ENCODE measurements at places on chromosomes 13 and 19.

DNA sequence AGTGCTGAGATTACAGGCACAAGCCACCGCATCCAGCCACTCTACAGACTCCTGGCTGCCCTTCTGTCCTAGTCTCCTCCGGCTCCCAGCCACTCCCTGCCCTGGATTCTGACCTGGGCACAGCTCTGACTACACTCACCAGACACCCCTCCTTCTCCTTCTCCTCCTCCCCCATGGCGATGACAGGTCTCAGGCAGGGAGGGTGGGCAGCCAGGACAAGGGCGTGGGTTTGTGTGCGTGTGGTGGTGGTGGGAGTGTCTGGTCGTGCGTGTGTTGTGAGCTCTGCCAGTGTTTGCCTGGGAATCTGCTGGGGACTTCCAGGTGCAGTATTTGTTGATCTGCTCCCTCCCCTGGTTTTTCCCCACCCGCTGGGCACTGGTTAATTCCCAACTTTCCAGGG is 3.0 kb upstream of the NCCRP1 start:
- no peak for DNase-seq

- DNase-seq: no peak
Observed at GRCh38 chr13:39602277-39602613, 748 bp downstream of the LHFPL6 start.

- no peak for DNase-seq
Observed at GRCh38 chr19:58338825-58339558, 12.2 kb downstream of the ZSCAN22 start.

GRCh38 chr13:97394542-97394941 is 39.4 kb upstream of the RAP2A start:
- DNase-seq: no peak

- no peak for DNase-seq
Observed at GRCh38 chr13:106163426-106163825, 372.0 kb downstream of the EFNB2 start.

DNA sequence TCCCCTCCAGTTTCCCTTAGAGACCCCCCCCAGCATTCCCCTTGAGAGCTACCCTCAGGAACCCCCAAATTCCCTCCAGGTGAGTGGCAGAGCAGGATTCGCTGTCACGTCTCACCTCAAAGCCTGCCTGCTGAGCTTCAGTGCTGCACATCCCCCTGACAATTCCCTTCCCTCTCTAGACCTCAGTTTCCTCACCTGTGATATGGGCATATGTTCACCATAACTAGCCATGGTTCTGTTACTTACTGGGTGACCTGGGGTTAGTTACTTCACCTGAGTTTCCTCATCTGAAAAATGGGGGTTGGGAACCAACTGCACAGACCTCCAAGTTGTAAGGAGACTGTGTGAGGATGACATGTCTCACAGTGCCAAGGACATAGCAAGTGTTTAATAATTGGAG is 75.5 kb downstream of the RYR1 start:
- no peak for DNase-seq

GRCh38 chr19:58585442-58586132 is 12.5 kb upstream of the MZF1 start:
- DNase-seq: no peak

- no peak for DNase-seq
Observed at GRCh38 chr13:105569816-105570215, 965.6 kb downstream of the EFNB2 start.

GRCh38 chr19:17775245-17775927 is 19.6 kb upstream of the B3GNT3 start:
- DNase-seq: no peak

DNA sequence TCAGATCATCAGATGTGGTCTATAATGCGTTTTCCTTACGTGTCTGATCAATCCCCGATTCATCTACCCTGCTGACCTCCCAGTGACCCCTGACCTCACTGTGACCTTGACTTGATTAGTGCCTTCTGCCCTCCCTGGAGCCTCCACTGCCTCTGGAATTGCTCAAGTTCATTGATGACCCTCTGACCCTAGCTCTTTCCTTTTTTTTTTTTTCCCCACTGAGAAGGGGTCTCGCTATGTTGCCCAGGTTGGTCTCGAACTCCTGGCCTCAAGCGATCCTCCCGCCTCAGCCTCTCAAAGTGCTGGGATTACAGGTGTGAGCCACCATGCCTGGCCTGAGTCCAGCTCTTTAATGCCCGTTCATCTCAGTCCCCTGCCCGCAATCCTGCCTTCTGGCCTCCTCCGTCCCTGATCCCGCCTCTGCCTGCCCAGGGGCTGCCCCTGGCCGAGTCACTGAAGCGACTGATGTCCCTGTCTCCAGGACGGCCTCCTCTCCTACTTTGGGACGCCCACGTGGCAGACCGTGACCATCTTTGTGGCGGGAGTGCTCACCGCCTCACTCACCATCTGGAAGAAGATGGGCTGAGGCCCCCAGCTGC is 4.0 kb upstream of the FTL start:
- no peak for DNase-seq

DNA sequence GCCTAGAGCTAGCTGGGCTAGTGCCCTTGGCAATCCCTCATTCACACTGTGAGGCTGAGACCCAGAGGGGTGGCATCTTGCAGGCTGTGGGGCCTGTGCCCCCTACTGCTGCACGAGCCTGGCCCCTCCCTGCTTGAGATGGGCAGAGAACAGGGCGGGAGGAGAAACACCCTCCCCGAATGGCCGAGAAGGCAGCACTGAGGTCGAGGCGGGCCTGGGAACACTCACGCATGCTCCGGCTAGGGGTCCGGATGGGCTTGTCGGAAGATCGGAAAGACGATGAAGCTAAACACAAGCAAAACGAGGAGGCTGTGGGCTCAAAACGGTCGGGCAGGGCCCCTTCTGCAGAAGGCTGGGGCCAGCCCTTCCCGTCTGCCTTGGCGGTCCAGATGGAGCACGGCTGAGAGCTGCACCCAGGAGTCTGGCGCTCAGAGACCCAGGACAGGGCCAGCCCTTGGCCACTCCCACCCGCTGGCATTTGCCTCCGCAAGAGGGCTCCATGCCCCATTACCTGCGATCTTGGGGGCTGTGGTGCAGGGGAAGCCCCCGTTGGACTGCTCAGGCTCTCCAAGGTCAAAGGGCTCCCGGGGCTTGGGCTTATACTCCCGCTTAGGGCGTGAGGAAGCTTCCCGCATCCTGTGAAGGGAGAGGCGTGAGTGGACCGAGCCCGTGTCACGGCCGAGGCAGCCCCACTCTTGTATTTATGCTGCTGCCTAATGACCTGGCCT is 18.9 kb downstream of the MPND start:
- no peak for DNase-seq

DNA sequence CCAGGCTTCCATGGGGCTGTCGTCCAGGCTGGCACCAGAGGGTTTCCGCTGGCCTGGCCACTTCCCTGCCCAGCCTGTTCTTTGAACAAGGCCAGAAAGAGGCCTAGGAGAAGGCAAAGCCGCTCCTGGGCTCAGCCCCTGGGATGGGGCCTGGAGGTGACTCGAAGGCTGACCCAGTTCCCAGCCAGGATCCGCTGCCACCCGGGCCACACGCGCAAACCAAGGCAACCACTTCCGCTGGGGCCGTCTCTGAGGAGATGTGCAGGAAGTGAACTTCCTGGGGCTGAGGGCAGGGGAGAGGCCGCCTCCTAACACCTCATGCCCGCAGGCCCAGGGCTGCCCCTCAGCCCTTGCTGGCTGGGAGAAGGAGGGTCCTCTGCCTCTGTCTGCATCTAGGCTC is 15.2 kb downstream of the PLEKHF1 start:
- DNase-seq: peak; percentile 78

DNA sequence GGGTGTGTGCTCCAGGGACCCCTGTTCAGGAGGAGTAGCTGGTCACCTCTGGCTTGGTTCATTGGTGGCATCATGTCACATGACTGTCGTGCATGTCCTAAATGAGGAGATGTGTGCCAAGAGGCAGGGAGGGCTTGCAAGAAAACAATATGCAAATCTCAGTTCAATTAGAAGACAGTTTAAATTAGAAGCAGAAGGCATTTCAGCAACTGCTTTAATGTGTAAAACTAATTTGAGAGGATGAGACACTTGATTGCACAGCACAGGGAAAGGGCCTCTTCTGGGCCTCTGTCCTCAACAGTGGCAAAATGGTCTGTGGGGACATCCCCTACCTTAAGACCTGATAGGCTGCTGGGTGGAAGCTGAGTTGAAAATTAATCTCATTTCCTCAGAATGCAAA is 54.6 kb downstream of the SPATA13 start:
- DNase-seq: no peak

DNA sequence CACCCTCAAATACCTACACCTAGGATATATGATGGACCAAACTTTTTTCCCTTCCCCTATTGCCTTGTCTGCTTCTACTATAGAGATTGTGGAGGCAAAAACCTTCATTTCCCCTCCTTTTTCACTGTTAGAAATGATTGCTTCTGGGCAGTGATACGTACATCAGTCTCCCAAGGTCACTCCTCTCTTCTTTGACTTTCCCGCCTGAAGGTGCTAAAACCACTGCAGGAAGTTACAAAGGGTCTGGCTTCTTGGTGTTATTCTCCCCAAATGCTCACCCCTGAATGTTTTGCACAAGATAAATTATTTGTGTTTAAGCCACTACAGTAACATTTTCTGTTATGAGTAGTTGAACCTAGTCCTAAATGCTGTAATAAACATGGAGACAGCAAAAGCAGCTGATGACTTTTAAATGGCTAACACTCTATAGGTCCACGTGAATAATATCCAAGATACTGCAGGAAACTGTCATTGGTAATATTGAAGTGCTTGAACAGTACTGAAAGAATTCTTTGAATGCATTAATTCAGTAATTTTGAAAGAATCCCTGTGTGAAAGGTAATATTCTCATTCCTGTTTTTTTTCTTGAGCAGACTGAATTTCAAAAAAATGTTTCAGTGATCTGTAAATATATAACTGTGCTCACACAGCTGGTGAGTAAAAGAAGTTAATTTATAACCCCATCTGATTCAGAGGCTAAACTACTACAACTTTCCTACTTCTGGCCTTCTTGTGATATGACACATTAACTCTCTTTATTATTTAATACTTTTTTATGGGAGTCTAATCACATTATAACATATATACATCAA is 865.1 kb downstream of the EFNB2 start:
- DNase-seq: no peak

DNA sequence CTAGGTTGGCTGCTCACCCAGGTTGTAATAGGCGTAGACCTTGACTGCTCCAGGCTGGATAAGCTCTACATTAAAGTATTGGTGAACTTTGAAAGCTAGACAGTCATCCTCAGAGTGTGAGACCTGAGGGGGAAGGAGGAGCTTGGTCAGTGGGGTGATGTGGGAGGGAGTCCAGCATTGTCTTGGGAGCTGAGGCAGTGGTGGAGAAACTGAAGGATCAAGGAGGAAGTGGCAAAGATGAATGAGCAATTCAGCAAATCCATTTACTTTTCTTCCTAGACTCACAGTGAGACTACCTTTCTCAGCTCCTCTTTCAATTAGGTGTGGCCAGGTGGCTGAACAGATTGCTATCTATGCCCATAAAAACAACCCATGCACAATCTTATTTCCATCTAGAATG is 10.2 kb upstream of the TNFSF14 start:
- DNase-seq: no peak

- DNase-seq: no peak
Observed at GRCh38 chr13:51052581-51052980, 58.5 kb downstream of the C13orf42 start.

GRCh38 chr13:96403651-96404050 is 313.7 kb downstream of the HS6ST3 start:
- DNase-seq: no peak

DNA sequence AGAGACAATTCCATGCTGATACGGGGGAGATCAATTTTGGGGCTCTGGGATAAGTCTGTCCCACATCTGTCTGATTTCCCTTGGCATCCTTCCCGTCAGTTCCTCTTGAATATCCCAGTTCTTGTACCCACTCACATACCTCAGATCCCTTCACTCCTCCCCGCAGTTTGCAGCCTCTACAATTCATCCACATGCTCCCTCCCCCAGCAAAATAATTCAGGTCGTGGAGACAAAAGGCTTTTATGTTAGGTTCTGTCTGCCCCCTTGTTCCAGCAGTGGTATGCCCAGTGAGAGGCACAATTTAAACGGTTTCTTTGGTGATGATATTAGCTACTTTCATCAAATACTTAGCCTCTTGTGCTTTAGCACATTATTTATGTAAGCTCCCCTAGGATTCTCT is 9.6 kb downstream of the RPS16 start:
- DNase-seq: no peak

- peak; percentile 41 for DNase-seq
Observed at GRCh38 chr13:23578411-23579071, 8.3 kb downstream of the TNFRSF19 start.

GRCh38 chr13:30061217-30061616 is 210.8 kb upstream of the UBL3 start:
- DNase-seq: no peak

DNA sequence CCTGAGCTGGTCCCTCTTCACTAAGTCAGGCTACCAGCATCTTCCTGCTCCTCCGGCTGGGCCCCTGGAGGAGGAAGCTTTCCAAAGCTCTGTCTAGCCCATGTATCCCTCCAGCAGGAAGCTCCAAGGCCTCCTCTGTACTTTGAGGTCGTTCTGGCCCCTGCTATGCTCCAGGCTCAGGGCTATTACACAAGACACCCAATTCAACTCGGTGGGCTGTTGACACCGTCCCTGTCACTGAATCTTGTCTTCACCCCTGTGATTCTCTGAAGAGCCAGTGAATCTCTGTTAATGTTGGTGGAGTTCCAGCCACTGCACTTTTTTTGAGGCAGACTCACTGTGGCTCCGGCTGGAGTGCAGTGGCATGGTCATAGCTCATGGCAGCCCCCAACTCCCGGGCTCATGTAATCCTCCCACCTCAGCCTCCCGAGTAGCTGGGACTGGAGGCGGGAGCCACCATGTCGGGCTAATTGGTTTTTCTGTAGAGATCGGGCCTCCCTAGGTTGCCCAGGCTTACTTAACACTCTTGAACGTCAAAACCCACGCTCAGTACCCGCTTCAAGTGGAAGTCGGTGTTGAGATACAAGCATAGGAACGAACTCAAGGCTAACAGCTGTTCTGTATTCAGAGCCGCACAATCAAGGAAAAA is 512 bp upstream of the REX1BD start:
- DNase-seq: no peak

- no peak for DNase-seq
Observed at GRCh38 chr13:105906746-105907145, 628.7 kb downstream of the EFNB2 start.

- DNase-seq: no peak
Observed at GRCh38 chr13:87669379-87669978, 1.7 kb upstream of the SLITRK5 start.

DNA sequence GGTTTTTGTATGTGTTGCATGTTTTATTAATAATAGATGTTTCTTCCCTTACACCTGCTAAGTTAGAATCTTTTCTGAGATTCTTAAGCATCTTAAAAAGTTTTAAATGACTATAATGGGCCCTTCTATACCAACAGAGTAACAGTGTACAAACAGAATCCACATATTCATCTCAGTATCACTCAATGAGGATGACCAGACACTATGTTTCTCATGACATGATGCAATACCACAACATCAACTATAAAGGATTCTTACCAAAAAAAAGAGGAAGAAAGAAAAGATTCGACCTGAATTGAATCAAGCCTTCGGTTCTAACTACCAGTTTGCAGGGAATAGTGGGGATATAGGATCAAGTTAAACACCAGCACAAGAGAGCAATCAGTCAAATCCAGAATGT is 56.5 kb downstream of the INTS6 start:
- no peak for DNase-seq

Measured in activated CD4-positive, alpha-beta T cell treated with anti-CD3 and anti-CD28 coated beads, Interleukin-2, amount 50 U/mL, for 24 hours (primary cell).